Stimulated activated CD4-positive, alpha-beta T cell treated with anti-CD3 and anti-CD28 coated beads, Interleukin-15, amount 100 ng/mL, for 1 hour (primary cell): ENCODE measurements at places on chromosomes 7 and 10.

DNA sequence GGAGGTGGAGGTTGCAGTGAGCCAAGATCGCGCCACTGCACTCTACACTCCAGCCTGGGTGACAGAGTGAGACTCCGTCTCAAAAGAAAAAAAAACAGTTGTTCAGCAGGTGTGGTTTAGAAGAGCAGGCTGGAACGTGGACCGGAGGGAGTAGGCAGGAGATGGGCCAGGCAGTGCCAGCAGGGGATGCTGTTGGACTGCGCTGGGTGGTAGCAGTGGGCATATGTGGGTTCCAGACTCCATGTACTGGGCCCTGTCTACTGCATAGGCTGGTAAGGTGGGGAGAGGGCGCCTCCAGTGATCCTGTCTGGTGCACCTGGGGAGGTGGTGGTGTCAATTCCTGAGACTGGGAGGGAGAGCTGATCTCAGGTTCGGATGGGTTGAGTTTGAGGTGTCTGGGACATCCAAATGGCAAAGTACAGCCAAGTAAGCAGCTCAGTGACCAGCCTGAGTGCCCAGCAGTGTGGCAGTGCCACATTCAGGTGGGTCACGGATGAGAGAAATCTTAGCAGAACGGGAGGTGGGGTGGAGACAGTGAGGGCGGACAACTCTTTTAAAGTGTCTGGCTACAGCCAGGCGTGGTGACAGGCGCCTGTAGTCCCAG is 25.9 kb downstream of the SFXN4 start:
- peak; percentile 23 for DNase-seq

GRCh38 chr10:22666287-22667092 is 47.9 kb downstream of the PIP4K2A start:
- no peak for DNase-seq

DNA sequence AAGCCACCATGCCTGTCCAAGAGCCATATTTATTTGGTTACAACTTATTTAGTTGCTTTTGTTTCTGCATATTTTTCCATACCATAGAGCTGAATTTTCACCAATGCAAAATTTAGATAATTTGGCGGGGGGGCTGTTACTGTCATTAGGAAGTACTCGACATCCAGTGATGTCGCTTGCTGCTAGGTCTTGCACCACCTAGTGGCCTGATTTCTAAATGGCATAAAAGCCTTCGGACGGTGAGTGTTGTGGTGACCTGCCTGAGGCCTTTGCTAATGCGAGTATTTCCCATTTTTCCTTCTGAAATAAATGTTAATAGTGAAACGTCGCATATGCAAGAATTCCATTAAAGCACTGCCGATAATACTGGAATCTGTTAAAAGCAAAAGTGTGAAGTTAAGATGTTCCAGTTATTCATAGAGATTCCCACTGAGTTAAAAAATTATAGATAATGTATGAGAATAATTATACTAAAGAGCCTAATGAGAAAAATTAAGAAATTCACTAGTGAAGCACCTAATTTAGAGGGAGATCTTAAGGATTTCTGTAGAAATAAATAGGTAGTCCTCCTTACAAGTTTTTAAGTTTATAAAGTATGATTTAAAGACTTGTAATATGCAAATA is 86.1 kb upstream of the DNAJB6 start:
- DNase-seq: peak; percentile 5

DNA sequence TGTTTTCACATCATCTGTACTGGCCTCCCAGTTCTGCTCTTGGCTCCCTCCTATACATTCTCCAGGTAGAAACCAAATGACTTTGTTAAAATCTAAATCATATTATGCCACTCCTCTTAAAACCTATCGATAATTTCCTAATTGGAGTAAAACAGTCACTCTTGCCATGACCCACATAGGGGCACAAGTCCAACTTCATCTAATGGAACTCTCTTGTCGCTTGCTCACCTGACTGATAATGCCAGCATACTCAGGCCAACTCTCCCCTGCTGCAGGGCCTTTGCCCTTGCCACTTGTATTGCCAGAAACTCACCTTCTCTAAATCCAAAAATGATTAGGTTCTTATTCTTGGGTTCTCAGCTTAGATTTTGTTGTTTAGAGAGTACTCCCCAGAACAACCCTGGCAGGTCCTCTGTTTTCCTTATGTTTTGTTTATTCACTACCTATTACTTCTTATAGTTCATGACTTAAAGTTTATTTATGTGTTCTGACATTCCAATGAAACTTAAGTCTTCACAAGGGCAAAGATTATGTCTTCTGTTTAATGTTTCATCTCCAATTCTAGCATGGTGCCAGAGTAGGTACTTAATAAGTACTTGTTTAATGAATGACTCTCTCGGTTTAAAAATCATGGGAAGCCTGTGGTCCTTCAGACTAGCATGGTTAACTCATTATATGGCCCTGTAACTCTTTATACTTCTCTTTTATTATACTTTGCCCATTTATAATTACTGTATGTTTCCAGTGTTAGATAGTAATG is 345.9 kb upstream of the SMIM30 start:
- no peak for DNase-seq

DNA sequence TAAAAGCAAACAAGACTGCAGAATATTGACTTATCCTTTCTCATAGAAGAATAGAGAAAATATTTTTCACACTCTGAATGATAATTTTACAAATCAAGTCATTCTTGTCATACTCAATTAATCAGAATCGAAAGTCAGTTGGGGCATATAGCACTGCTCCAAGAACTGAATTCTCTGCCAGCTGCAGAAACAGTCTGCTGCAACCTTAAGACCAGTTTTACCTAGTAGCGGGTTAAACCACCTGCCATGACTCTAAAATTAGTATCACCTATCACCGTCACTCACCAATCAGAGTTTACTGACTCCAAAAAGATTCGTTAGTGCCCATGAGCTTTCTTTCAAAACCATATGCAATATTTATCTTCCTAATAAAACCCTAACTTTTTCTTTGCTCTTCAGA is 429.0 kb upstream of the GRM3 start:
- no peak for DNase-seq
